ENCODE measurements at places on chromosomes 1 and 21. TPM values are rescaled to one million over a fixed set of nuclear protein-coding genes. Genes with fewer than 3 reads are reported as not detected.
A peak's percentile ranks its signal among the peaks of the same experiment; 100 is the strongest.

The BNIPL gene
- total RNA-seq, result 0.36 TPM

The KLF17 gene
- total RNA-seq, result 0.18 TPM

The KCNE1 gene
- 0.32 TPM for total RNA-seq

The CCDC27 gene
- total RNA-seq, result not detected

The REN gene
- total RNA-seq, result not detected

GRCh38 chr21:14959343-14959742 is 105.5 kb downstream of the NRIP1 start:
- peaks cover 28% of the 10 kb centered on the region for H3K4me1 ChIP-seq
- no peak overlapping the region for H3K4me3 ChIP-seq
- H3K27ac ChIP-seq, result no peak overlapping the region
- H3K36me3 ChIP-seq, result peaks cover 1% of the 10 kb centered on the region

DNA sequence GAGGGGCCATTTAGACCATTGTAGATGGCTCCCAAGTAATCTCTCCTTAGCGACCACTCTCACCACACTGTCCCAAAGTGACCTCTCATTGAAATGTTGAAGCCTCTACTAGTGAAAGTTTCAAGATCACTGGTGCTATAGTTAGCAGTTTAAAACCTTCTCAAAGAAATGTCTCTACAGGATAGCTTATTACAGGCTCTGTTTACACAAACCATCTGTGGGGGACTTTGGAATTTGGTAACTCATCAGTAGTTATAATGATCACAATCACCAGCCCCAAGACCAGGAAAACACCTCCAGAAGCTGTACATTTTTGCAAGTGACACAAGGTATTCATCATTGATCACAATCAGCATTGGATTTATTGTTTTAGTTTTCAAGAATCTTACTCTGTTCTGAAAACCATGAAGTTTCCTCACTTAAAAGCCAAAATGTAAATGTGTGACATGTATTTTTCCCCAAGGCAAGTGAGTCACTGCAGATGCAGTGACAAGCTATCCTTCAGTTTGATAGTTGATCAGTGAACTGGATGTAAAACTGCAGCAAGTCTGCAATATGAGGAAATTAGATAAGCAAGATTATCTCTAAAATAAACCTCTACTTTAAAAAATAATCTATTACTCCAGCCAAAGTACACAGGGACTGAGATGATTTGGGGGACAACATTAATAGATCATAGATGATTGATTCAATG is 41.9 kb downstream of the C21orf91 start:
- no peaks in the 10 kb centered on the region for H3K27me3 ChIP-seq
- H3K4me1 ChIP-seq, result no peaks in the 10 kb centered on the region
- no peak for DNase-seq
- no peak overlapping the region for H3K27ac ChIP-seq
- H3K4me3 ChIP-seq, result no peak overlapping the region
- H3K36me3 ChIP-seq, result peaks cover 4% of the 10 kb centered on the region

- H3K4me1 ChIP-seq, result peaks cover 26% of the 10 kb centered on the region
- no peak for DNase-seq
- H3K27me3 ChIP-seq, result no peaks in the 10 kb centered on the region
- H3K27ac ChIP-seq, result peak overlapping the region; percentile 37
Measured at GRCh38 chr1:241615043-241615974, 24.9 kb downstream of the CHML start.

DNA sequence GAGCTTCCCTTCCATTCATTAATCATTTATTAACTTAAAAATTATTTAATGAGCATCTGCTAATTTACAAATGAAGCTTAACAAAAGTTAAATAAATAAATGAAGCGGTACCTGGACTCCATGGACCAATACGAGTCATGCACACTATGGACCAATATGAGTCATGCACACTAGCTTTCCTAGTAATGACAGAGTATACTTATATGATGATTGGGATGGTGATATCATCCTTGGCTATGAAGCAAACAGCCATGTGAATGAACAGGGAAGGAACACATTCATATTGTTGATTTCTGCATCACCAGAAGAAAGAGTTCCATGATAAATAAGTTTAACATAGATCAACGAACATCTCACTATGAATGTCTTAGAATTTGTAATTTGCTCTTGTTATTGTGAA is 109.9 kb downstream of the SPAG17 start:
- no peaks in the 10 kb centered on the region for H3K27me3 ChIP-seq
- no peaks in the 10 kb centered on the region for H3K36me3 ChIP-seq
- DNase-seq, result no peak
- peaks cover 5% of the 10 kb centered on the region for H3K4me1 ChIP-seq
- H3K27ac ChIP-seq, result no peak overlapping the region
- H3K4me3 ChIP-seq, result no peak overlapping the region

Measured in chondrocyte (in vitro differentiated cells).